ENCODE measurements at places on chromosomes 12 and 14.

DNA sequence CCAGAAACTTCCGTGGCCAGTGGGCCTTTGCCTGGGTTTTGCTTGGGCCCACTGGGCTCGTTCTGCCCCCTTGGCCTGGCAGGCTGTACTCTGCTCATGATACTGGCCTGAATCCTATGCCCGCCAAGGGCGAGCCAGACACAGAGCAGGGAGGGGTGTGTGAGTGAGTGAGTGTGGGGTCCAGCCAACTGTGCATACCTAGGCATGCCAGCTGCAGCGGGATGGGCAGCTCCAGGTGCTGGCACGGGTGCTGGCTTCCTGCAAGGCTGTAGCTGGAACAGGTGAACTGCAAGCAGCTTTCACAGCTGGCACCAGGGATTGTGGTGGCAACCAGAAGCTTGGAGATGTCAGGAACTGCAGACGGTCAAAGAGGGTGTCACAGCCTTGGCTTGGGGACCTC is 1276.4 kb downstream of the SLC16A7 start:
- DNase-seq: no peak

DNA sequence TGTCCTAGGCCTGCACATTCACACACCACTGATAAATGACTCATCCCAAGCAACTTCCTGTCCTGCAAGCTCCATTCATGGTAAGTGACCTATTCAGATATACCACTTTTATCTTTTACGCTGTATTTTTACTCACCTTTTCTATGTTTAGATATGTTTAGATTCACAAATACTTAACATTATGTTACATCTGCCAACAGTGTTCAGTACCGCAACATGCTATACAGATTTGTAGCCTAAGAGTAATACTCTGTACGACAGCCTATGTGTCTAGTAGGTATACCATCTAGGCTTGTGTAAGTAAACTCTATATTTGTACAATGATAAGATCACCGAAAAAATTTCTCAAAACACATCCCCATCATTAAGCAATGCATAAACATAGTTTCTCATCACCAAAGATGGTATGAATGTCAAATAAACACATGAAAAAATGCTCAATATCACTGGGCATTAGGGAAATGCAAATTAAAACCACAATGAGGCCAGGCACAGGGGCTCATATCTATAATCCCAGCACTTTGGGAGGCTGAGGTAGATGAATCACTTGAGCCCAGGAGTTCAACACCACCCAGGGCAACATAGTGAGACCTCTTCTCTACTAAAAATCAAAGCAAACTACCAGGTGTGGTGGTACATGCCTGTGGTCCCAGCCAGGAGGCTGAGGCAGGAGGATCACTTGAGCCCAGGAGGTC is 20.7 kb downstream of the ATXN2 start:
- no peak for DNase-seq

DNA sequence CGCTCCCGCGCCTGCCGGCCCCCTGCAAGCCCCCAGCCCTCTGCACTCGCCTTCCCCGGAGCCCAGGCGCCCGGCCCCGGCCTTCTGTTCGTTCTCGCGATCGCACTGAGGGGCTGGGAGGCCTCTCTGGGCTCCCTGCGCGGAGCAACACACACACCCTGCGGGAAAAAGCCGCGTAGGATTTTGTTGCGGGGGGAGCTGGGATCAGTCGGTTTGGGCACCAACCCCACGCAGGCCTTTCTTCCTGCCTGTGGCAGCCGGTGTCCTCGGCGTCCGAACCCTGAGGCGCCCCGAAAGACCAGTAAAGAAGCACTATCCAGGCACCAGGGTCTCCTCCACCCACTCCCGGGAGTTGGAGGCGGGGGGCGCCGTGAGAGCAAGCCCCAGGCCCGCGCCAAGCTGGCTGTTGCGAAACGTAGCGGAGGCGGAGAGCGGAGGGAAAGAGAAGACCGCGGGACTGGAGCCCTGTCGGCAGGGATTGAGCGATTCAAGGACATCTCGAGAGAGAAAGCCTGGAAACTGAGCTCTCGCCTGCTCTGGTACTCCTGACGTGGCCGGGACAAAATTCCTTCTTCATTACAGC is 1.9 kb upstream of the HOXC5 start:
- DNase-seq: no peak

DNA sequence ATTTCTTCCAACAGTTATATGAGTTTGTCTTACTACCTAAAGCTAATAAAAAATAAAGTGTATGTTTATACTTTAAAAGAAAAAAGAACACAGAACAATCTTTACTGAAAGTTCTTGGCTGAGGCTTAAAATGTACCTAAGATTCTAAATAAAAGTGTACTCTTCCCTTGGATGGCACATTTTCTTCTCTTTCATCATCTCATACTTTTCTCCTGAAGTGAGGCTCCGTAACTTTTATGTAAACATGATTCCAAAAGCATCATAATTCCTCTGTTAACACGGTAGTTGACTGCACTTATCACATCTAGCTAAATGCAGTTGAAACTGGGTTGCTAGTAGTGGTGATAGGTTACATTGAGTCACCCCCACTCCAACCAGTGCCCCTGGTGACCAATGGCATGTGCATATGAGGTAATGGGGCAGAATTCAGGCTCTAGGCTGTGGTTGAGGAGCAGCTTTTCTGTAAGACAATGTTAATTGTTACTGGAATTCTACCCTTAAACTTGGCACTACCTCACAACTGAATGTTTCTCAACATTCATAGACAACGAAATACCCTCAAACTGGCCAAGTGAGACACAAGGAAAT is 38.4 kb downstream of the WASHC3 start:
- DNase-seq: no peak

GRCh38 chr12:38151991-38152700 is 164.4 kb upstream of the ALG10B start:
- DNase-seq: no peak

- no peak for DNase-seq
Measured at GRCh38 chr14:89315493-89316470, 101.3 kb downstream of the FOXN3 start.

- DNase-seq: no peak
Measured at GRCh38 chr12:95970905-95971304, 25.2 kb downstream of the HAL start.

GRCh38 chr12:17588968-17589367 is 501.0 kb downstream of the RERGL start:
- no peak for DNase-seq

- no peak for DNase-seq
Measured at GRCh38 chr12:31405021-31405420, 79.1 kb upstream of the SINHCAF start.

GRCh38 chr14:25411781-25412757 is 362.1 kb upstream of the STXBP6 start:
- DNase-seq: no peak

DNA sequence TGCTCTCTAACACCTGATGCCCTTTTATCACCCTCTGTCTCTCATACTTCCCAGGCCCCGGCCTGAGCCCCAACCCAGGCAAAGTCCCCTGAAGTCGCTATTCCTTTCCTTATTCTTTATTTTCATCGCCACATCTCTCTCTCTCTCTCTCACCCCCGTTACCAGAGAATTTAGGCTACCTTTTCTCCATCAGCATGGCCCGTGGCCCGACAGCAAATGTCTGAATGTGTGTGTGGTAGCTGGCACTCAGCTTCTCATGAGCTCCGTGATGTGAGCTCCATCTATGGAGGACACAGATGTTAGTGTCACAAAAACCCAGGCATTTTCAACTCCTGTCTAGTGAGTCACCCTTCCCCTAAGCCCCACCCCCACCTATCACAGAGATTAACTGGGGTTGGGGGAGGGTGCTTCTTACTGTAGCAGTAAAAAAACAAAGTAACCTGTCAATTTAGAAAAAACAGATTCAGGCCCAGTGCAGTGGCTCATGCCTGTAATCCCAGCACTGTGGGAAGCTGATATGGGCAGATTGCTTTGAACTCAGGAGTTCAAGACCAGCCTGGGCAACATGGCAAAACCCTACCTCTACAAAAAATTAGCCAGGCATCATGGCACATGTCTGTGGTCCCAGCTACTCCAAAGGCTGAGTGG is 53.8 kb downstream of the VCPKMT start:
- no peak for DNase-seq

- no peak for DNase-seq
Measured at GRCh38 chr12:91630083-91630482, 447.5 kb upstream of the DCN start.

GRCh38 chr14:103545915-103546651 is 16.4 kb downstream of the BAG5 start:
- no peak for DNase-seq

DNA sequence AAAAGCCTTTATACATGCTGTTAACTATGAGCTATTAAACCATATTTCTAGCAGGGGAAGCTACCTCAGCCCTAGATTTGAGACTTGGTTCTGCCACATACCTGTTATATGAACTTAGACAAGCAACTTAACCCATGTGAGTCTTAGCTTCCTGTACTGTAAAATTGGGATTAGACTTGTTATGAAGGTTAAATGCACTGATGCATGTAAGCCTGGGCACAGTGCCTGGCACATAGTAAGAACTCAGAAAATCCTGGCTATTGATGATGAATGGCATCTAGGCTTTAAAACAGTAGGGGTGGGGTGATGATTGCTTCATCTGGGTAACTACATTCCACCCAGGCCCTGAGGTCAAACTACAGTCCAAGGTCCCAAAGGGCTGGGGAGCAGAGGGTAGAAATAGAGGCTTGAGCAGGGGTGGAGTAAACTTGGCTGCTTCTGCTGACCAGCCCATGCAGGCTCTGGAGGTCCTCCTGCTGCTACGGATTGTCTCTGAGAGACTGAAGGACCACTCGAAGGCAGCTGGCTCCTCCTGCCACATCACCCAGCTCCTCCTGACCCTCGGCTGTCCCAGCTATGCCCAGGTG is 11.3 kb downstream of the ESPL1 start:
- DNase-seq: no peak

DNA sequence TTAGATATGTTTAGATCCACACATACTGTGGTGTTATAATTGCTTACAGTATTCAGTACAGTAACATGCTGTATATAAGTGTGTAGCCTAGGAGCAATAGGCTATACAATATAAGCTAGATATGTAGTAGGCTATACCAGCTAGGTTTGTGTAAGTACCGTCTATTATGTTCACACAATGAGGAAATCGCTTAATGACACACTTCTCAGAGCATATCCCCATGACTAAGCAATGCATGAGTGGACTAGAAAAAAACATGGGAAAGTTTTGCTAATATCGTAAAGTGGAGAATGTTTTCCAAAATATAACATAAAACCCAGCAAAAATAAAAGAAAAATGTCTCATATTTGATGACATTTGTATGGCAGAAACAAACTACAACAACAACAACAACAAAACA is 27.3 kb downstream of the AKAP3 start:
- no peak for DNase-seq

GRCh38 chr14:59013672-59014298 is 174.7 kb upstream of the DAAM1 start:
- no peak for DNase-seq

DNA sequence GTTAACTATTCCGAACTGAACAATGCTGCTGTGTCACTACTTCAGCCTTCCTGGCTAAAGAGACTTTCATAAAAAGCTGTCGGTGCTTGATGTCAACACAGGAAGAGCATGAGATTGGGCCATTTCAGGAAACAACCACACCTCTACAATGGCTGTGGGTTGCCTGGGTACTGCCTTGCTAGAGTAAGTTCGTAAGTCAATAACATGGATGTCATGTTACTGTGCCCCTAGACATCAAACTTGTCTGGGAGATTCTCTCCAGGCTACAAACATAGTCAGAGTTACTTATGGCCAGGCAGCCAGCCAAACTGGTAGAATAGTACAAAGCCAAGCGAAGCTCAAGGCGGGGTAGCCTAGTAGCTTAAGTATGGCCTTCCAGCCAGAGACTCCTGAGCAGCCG is 23.1 kb downstream of the MAX start:
- DNase-seq: no peak

DNA sequence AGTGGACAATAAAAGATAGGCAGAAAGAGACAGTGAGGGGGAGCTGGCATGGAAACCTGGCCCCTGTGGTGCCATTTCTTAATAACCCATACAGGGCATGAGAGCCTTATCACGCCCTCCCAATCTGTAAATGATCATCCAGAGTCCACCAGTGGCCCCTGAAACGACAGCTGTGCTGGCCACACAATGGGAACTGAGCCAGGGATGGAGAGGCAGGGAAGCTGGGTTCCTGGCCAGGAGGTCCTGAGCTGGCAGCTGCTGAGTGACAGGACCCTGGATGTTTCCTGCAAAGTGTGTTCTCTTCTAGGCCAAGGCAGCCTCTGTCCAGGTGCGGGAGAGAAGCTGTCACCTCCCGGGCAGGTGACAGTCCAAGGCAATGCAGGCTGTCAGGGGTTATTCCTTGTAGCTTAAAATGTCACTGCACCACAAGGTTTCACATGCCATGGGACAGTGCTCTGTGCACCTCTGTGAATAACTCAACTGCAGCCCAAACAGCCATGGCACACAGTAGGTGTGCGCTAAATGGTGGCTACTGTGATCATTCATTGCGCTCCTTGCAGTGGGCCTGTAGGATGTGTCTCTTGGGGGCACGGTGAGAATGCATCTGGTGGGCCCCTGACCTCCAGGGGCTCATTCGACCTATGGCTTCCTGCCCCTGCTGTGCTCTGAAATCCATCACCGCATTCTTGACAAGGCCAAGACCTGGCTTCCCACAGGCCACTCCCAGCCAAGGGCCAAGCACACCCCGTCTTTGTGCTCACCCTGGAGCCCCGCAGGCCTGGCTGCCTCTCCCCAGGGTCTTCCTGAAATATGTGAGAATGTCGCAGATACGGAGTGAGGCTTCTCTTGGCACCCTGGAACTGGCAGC is 46.3 kb upstream of the BCL11B start:
- DNase-seq: no peak

DNA sequence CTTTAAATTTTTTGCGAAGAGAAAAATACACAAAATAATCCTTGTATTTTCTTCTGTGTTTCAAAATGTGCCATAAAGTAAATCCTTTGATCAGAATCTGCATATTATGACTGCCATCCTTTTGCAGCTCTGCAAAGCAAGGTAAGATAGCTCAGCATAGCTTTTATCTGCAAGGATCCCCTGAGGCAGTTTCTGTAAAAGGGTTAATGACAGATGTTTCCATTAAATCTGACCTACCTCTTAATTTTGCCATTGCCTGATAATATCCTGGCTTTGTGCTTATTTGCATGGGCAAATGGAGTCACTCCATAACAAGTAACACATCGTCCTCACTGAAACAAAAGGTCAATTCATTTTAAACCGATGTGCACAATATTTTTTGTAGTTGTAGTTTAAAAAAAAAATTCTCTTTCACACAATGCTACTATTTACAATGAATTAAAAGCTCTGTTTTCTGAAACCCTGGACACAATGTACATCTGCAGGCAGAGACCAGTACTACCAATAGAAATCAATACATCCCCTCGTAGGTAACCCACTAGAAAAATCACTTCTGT is 108.5 kb upstream of the SOX5 start:
- DNase-seq: no peak

DNA sequence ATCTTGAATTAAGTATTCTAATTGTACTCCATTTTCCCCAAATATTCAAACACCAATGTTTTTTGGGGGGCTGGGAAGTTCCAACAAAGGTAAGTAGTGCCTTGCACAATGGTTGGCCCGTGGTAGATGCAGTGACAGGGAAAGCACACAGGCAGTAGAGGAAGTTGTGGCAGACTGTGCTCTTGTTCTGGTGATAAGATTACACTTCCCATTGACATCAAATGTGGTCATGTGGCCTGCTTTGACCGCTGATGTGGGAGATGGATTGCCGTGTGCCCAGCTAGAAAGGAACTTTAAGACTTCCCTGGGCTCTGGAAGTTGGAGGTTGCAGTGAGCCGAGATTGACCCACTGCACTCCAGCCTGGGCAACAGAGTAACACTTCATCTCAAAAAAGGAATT is 223.8 kb downstream of the VRK1 start:
- DNase-seq: no peak

All from vagina (tissue), 2 donors.